Stimulated activated CD8-positive, alpha-beta memory T cell treated with anti-CD3 and anti-CD28 coated beads, Interleukin-4, amount 100 ng/mL, for 1 hour (primary cell): ENCODE measurements at places on chromosomes 12 and 14.

DNA sequence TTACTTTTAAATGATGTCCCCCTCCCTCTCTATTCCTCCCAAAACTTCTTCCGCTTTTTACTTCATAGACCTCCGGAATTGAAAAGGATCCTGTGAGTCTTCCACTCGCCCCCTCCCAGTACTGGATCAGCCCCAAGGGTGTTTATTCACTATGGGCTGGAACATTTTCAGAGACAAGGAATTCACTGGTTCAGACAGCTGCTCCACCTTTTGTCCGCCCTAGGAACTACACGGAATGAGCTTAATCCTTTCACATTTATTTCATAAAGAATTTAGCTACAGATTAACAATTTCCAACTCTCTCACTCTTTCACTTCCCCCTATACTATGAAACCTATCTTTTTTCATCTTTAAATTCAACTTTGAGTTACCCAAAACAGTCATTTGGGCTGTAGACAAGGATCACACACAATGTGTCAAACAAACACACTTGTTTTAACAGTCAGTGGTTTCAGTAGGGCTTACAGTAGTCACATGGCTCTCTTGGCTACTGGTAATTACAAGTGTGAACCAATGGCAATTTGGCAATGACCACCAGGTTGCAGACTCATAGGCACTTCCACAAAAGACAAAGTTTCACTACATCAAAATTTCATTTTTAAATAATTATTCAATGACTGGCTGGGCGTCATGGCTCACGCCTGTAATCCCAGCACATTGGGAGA lies 20.6 kb downstream of the CNIH1 start:
- DNase-seq: no peak

GRCh38 chr12:81670759-81671158 lies 88.4 kb downstream of the PPFIA2 start:
- DNase-seq: no peak

DNA sequence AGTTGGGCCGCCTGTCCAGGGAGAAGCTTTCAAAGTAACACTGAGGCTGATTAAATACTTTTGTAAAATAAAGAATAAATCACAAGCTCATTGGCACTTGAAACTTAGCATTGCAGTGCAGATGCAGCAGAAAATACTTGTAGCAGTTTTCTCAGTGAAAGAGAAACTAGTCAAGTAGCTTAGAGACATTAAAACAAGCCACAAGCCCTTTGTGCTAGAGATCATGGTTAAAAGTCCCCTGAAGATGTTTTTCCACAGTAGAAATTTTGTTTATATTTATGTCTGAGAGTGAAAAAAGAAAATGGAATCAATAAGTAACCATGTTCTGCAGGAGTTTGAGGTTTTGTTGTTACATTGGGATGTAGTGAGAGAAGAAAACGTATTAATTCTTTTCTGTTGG lies 5.9 kb downstream of the PSEN1 start:
- DNase-seq: no peak

DNA sequence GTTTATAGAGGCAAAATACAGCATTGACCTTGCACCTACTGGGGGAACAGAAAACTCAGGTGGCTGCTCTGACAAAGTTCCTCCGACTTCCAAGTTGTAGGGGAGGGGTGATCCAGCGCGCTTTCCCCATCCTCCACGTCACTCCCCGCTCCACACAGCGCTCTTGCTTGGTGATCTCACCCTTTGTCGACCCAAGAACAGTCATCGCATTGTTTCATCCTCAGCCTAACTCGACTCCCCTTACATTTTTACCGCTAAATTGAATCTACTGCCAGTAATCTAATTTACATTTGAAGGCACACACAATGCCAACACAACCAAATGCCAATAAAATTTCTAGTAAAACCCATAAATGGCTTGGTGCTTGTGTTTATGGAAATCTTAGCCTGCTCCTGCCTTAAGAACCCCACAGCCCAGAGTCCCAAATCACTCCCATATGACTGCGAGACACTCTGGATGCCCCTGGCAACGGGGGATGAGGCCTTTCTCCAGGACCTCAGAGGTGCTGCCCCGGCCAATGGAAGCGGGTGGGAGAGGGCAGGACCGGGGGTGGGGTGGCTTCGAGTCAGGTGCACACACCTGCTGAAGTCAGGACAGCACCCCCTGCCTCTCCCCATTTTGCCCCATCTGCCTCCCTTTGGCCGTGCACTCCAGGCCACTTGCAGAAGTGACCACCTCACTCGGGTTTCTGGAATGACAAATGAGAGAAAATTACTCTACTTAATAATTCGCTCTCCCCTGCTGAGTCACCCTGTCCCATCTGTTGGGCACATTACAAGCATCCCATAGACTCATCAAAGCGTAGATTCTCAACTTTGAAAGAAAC lies 98.2 kb upstream of the GSC start:
- no peak for DNase-seq

GRCh38 chr12:80183939-80184338 lies 84.6 kb downstream of the OTOGL start:
- no peak for DNase-seq

DNA sequence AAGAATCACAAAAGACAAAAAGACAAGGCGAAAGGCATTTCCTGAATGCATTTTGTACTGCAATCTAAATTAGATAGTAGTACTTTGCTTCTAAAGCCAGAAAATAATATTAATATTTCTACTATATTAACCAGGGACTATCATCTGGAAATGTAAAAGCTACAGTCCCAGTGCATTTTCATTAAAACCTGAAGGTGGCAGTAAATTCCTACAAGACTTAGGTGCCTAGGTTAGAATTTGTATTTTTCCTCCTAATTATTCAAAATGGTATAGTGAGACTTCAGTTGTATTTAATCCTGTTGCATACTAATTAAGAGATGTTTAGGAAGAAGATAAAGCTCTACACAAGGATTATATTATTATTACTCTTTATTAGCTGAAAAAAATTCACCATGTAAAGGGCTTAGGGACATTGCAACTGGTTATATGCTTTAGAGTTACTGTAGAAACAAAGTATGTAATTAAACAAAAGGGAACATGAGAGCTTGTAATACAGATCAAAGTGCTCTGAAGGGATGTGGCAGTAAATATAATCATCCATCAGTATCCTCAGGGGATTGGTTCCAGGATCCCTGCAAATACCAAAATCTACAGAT lies 53.6 kb downstream of the BRMS1L start:
- DNase-seq: no peak

GRCh38 chr12:117468016-117468415 lies 106.6 kb upstream of the NOS1 start:
- DNase-seq: no peak

DNA sequence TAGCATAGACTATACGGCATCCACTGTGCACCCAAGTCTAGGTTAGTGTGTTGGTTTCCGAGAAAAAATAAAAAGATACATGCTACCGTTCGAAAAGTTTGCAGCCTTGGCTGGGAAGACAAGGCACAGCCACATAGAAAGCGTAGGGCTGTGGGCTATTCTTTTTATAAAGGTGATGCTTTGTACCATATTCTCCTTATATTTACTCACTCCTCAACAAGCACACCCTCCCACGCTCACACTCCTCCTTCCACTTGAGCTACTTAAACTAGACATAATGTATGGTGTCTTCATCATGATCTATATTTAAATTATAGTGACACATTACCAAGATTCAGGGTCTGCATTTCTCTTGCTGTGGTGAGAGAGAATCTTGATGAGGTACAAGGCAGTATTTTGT lies 1416.5 kb downstream of the AACS start:
- no peak for DNase-seq

- no peak for DNase-seq
These were observed 11.8 kb upstream of the ATF1 start for GRCh38 chr12:50751948-50752721.

DNA sequence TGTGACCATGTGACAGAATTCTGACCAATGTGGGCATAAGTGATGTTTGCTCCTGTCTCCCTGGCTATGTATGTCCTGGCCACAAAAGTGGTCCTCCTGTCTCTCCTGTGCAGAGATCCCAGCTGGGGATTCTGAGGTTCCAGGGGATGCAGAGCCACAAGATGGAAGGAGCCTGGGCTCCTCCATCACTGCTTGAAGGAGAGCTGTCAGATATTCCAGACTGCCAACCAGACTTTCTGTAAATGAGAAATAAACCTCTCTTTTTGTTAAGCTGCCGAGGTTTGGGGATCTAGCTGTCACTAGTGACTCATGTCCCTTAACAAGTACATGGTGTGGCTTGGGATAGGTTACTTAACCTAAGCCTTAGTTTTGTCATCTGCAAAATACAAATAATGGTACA lies 21.9 kb downstream of the BDKRB1 start:
- no peak for DNase-seq

DNA sequence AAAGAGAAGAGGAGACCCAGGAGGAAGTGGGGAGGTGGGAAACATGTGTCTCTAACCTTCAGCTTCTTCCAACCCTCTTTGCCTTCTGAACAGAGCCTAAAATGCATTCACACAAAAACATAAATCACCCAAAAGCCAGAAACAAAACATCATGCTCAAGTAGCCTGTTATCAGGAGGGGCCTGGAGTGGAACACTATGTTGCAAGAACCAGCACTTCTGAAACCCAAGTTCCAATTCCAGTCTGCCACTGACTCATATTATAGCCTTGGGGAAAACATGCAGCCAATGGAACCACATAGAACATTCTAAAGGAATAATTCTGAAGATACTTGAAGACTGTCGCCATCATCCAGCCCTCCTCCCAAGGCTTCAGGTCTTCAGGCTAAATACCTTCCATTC lies 169.8 kb upstream of the PLXNC1 start:
- DNase-seq: no peak

- no peak for DNase-seq
These were observed 4.7 kb upstream of the TMEM229B start for GRCh38 chr14:67493092-67493717.

DNA sequence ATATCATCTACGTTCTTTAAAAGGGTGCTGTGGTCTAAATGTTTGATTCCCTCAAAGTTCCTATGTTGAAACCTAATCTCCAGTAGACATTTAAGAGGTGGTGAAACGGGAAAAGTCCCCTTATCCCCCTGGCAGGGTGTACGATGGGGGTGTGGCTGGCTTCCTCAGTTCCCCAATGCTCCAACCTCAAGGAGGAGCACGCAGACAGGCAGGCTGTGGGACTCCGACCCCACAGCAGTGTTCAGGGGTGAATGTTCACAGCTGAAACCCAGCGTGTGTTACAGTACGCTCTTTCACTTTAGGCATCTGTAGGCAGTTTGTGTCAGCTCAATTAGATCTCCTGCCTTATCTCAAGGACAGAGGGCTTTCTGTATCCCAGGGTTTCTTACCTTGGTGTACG lies 73.2 kb downstream of the SEC23A start:
- no peak for DNase-seq

- DNase-seq: no peak
These were observed 39.0 kb downstream of the CMKLR1 start for GRCh38 chr12:108299980-108300696.

DNA sequence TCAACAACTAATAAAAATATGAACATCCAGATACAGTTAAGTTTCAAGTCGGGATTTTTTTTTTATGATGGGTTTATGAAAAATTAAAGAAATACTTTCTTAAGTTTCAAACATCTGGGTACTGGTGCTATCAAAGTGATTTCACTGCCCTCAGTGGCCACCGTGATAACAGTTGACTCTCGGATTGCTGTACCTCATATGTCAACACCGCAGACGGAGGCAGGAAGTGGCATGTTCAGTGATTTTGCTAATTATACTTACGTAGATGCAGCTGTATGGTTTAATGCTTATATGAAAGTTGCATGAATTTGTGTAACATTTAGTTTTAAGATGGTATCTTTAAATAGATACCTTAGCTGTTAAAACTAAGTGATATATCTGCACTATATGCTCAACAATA lies 20.8 kb upstream of the FBLN5 start:
- DNase-seq: no peak

DNA sequence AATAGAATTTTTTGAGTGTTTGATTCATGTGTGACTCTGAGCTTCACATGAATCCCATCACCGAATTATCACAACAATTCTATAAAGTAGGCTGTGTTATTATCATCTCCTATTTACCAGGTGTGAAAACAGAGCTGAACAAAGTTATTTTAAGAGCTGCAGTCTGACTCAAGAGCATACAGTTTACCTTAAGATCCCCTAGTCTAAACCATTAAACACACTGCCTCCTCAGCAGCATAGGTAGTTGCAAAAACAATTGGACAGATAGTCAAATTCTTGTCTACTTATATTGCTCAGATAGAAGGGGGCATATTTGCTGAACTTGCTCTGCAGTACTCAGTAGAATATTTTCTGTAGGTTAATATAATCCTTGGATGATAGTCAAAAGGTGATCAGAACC lies 219.8 kb upstream of the ATP2B1 start:
- DNase-seq: no peak

GRCh38 chr14:22084393-22085281 lies 411.0 kb upstream of the OR4E1 start:
- no peak for DNase-seq

DNA sequence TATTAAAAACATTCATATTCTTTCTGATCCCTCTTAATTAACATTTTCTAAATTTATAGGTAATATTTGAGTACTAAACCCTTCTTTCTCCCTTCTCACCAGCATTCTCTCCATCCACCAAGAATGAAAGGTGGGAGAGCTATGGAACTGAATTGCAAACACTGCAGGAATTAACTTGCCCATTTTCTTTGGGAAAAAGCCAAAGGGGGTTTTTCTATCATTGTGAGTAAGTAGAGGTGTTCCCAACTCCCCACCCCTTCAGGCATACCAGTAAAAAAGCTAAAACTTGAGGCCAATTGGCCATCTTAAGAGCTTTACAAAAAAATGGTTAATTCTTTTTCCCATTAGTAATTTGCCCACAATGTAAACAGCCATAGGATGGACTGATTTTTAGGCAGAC lies 23.7 kb downstream of the PCNX1 start:
- DNase-seq: no peak

DNA sequence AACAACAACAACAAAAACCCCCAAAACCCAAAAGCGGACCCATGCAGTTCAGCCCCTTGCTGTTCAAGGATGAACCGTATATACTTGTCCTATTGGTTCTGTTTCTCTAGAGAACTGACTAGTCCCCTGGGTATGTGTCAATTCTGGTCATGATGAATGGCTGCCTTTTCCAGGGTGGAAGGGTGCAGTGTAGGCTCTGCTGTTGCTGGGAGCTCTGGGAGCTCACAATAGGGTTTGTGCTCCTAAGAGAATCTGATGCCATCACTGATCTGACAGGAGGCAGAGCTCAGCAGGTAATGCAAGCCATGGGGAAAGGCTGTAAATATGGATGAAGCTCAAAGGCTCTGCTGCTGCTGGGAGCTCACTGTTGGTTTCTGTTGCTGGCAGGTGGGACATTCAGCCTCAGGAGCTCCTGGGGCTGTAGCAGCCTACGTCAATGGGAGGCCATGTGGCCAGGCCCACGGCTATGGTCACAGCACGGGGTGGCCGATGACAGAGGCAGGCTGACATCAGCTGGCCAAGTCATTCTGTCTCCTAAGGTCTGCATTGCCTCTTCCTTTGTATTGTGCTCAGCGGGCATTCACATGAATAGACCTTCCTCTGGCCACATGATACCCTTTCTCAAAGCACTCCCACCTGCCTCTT lies 37.9 kb downstream of the DLK1 start:
- no peak for DNase-seq

DNA sequence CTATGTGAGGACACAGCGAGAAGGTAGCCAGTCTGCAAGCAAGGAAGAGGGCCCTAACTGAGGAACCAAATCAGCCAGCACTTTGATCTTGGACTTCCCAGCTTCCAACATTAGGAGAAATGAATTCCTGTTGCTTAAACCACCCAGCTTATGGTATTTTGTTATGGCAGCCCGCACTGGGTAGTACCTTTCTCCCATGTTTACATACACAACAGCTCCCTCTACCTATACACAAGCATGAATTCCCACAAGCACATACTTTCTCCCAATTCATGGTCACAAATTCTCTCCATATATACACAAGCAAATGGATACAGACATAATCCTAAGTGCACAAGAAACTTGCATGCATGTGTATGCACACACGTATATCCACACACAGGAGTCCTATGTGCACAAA lies 7.4 kb downstream of the ITGB7 start:
- no peak for DNase-seq
